ENCODE measurements at places on chromosomes 1 and 21. TPM values are rescaled to one million over a fixed set of nuclear protein-coding genes. Genes with fewer than 3 reads are reported as not detected.

The S100A7 gene
- not detected for total RNA-seq

The HAO2 gene
- not detected for total RNA-seq

The OR6K3 gene
- total RNA-seq: not detected

The CORT gene
- not detected for total RNA-seq

The WNT9A gene
- total RNA-seq: 0.29 TPM

The NT5C1A gene
- total RNA-seq: not detected

The EGLN1 gene
- 20.6 TPM for total RNA-seq

The PCSK9 gene
- total RNA-seq: 30.1 TPM

The LCE1A gene
- not detected for total RNA-seq

The FAM72A gene
- 1.7 TPM for total RNA-seq

The FAM72D gene
- 0.86 TPM for total RNA-seq

The GBP6 gene
- total RNA-seq: not detected

The S100A12 gene
- not detected for total RNA-seq

The FCGR1A gene
- total RNA-seq: not detected

The UBE2G2 gene
- 22.3 TPM for total RNA-seq

The OLFM3 gene
- total RNA-seq: not detected

The LRRC3 gene
- 0.29 TPM for total RNA-seq

The TRNP1 gene
- 188 TPM for total RNA-seq

The KIF17 gene
- 1.9 TPM for total RNA-seq

The ZNF593OS gene
- 0.29 TPM for total RNA-seq

The HRNR gene
- total RNA-seq: not detected

The NPL gene
- total RNA-seq: 1.4 TPM

The UROD gene
- 195 TPM for total RNA-seq

The TMEM61 gene
- total RNA-seq: not detected

The LYPD8 gene
- total RNA-seq: not detected

The MORC3 gene
- total RNA-seq: 13.3 TPM

The LBR gene
- 46.6 TPM for total RNA-seq

The LTN1 gene
- total RNA-seq: 24.5 TPM

The SPOCD1 gene
- total RNA-seq: 47.0 TPM

The TMIGD3 gene
- not detected for total RNA-seq

The NIBAN1 gene
- 25.4 TPM for total RNA-seq

The EBNA1BP2 gene
- 155 TPM for total RNA-seq
